ENCODE measurements at places on chromosomes 16 and 17.

GRCh38 chr16:27455700-27456099, 53.7 kb downstream of the IL21R start:
- no peak for DNase-seq

DNA sequence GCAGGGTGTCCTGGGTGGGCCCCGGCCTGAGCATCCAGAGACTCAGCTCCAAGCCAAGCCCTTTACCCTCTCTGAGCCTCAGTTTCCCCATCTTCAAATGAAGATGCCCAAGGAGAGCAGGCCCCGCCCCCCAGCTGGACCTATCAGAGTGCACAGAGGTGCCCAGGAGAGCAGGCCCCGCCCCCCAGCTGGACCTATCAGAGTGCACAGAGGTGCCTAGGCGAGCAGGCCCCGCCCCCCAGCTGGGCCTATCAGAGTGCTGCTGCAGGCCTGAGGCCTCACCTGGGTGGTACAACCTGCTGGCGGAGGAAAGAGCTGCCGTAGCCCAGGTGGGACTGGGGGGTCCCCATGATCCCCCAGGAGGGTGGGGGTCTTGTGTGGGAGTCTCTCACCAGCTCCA, 3.4 kb upstream of the SSTR5 start:
- DNase-seq: no peak

DNA sequence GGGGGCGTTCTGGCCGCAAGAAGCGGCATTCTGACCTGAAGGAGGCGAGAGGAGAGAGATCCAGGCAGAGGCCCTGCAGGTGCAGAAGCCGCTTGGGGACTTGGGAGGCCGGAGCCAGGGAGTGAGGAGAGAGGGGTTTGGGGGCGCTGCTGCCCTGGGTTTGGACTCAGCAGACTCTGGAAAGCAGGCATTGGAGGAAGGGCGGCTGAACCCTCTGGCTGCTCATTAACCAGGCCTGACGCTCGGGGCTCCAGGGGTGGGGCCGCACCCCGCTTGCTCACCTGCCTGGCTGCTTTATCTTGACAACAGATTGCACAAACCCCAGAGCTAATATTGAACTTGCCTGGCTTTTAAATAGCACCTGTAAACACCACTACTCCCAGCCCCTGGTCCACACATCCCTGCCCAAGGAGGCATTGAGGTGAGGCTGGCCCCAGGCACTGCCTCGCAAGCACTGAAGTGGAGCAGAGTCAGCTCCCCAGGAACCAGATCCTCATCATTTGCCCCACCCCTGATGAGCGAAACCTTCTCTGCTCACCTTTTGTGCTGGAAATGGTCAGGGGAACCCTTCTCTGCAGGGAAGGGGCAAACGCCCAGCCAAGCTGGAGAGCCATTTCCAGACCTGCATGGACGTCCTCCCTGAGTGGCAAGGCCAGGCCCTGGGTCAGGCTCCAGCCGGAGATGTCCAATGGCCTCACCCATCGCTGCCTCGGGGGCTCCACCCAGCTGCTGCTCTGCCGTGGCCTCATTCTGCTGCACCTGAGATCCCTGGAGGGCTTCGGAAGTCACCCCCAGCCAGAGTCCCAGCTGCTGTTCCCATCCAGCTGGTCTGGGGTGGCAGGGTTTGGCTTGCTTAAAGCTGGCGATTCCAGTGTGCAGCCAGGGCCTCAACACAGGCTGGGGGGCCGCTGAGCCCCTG, 190.2 kb upstream of the GSE1 start:
- DNase-seq: peak; percentile 19

GRCh38 chr17:35068249-35068648, 4.7 kb upstream of the RFFL start:
- DNase-seq: no peak

- peak; percentile 34 for DNase-seq
These were observed 294.5 kb downstream of the SNX29 start for GRCh38 chr16:12271006-12271405.

- no peak for DNase-seq
These were observed 5.8 kb upstream of the RPRML start for GRCh38 chr17:46984892-46985291.

DNA sequence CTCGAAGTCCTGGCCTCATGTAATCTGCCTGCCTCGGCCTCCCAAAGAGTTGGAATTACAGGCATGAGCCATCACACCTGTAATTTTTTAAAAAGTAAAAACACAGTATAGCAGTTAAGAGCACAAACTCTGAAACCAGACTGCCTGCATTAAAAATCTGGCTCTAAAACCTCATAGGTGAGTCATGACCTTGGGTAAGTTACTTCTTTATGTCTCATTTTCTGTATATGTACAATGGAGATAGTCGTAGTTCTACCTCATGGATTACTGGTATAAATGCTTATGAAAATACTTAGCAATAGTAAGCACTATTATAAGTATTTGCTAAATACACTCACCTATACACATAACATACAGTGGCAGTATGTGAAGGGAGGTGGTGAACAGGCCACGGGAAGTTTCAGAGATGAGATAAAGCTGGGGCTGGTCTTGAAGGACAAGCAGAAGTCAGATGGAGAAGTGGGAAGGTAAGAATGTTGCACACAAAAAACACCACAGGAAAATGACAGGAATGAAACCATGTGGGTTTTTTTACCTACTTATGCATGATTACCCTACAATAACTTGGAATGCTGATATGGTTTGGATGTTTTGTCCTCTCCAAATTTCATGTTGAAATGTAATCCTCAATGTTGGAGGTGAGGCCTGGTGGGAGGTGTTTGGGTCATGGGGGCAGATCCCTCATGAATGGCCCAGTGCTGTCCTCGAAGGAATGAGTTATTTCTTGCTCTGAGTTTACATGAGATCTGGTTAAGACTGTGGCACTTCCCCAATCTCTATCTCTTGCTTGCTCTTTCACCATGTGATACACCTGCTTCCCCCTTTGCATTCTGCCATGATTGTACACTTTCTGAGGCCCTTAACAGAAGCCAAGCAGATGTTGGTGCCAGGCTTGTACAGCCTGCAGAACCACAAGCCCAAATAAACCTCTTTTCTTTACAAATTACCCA, 33.9 kb downstream of the ZNF652 start:
- DNase-seq: no peak

GRCh38 chr16:73086108-73086507, 38.2 kb upstream of the ZFHX3 start:
- no peak for DNase-seq

DNA sequence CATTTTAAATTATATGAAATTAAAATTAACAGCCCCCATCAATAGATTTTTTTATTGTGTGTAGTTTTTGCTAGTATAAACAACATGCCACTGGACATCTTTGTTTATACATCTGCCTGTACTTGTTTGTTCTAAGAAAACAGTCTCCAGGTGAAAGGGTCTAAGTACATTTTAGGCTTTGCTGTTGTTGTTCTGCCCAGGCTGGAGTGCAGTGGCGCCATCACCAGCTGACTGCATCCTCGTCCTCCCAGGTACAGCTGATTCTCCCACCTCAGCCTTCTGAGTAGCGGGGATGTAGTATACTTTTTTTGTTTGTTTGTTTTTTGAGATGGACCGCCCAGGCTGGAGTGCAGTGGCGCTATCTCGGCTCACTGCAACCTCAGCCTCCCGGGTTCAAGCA, 25.5 kb downstream of the C17orf58 start:
- no peak for DNase-seq

DNA sequence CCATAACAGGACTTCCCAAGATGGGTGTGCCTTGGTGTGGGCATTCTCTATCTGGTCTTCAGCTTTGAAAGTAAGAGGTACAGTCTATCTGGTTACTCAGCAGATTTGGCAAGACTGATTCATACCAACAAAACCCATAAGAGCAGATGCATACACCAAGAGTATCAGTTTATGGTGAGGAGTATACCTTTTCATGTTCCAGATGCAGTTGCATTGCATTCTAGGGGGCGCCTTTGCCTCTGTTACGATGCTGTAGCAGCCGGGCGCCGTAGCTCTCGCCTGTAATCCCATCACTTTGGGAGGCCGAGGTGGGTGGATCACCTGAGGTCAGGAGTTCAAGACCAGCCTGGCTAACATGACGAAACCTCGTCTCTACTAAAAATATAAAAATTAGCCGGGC, 31.1 kb upstream of the CARMIL2 start:
- DNase-seq: peak; percentile 7

- DNase-seq: no peak
These were observed 29.1 kb downstream of the EFCAB13 start for GRCh38 chr17:47352848-47353247.

GRCh38 chr17:27868565-27868964, 24.6 kb downstream of the LYRM9 start:
- no peak for DNase-seq

DNA sequence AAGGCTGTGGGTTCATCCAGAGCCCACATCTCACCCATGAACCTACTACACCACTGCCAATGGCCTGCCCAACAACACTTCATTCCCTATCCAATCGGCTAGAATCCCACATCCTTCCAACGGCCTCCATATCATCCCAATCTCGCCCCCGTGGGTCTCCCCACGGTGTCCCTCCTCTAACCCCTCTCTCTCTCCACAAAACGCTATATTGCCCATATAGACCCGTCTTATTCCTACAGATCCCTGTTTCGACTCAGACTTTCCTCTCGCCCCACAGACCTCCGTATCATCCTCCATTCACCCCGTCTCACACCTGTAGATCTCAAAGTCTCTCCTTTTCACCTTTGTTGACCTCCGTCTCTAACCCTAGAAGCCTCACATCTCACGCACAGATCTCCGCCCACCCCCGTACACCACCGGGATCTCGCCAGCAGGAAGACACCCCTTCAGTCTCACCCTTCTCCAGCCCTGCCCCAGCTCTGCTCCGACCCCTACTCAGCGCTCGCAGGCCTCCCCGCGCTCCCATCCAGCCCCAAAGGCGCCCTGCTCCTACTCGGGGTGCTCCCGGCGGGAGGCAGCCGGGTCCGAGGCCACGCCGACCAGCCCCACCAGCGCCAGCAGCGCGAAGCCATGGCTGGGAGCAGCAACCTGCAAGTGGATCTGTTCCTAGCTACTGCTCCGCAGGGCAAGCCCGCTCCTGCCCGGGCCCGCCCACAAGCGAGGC, at the start of gene FDXR:
FDXR (minus strand) TSS at position 682 of the 724 bp plus-strand sequence; CDS start at position 632, 50 bp downstream.
- no peak for DNase-seq

GRCh38 chr17:80943346-80944145, 48.1 kb upstream of the CHMP6 start:
- DNase-seq: no peak

GRCh38 chr16:48126801-48127644, 28.8 kb downstream of the ABCC12 start:
- DNase-seq: no peak

- no peak for DNase-seq
These were observed 2.0 kb downstream of the P2RX1 start for GRCh38 chr17:3914312-3914670.

DNA sequence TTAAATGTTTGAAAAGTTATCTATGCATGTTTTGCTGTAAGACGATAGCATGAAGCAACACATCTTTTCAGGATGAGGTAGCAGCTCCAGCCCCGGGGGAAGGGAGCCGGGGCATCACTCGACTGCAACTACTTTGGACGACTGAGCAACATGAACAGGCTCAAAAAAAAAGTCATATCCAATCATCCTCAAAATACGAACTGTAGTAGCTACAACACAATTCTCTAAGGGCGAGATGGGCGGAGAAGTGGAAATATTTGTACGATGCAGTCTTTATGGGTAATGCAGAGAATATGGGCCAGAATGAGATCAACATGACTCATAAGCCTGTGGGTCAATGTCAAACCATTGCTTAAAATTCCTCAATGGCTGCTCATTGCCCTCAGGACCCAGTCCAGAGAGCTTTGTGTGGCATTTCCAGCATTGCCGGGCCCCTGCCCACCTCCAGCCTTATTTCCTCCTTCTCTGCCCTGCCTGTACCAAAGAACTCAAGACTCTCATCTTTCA, 17.7 kb upstream of the SMURF2 start:
- DNase-seq: no peak

DNA sequence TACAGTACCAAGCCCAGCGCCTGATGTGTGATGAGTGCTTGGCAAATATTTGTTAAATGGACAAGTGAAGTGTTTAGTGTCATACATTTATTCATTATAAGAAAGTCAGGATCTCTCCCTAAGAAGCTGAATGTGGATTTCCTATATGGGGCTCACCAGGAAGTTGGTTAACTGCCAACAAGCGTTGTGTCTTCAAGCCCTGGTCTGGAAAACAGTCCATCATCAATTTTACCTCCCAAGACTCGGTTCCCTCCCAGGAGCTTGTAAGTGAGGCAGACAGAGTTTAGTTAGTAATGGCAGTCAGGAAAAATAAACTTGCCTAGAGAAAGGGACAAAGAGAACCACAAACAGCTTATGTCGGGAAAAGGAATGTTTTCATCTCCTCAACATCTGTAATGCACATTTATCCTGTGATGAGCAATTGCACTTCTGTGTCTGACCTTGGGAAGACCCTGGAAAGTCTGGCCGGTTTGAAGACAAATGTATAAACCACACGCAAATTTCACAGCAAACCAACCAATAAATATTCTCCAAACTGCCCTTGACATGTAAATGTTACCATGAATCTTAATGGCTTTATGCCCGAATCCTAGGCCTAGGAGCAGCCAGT, 28.3 kb downstream of the C16orf95 start:
- DNase-seq: no peak

DNA sequence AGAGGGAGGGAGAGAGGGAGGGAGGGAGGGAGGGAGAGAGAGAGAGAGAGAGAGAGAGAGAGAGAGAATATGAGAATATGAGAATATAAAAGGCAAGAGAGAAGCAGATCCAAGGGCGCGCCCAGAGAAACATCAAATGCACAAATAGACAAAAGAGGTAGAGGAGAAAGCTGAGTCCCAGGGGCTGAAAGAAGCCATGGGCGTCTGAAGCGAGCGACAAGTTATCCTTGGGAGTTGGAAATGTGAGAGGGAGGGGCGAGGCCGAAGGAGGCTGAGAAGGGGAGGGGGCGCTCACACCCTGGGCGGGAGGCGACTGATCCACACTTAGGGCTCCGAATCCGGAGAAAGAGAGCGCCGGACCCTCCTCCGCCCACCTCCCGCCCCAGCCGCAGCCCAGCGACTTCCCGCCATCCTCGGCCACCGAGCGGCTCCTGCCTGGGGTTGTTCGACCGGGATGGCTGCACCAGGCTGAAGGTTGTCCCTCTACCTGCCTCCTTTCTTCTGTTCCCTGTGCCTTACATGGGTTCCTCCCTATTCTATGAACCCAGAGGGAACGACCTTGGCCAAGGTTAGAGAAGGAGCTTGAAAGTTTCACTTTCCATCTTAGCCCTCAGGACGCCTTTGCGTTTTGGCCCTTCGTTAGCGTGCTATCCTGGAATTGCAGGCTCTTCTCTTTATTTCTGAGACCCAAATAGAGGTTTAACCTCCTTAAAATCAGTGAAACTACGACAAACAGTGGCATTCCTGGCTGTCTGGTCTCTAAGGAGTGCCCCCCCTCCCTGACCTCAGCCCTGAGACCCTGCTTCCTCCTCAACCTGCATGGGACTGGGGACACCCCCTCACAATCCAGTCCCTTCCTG, 21.2 kb upstream of the HOXB9 start:
- peak; percentile 78 for DNase-seq

GRCh38 chr16:24409045-24409444, 130.3 kb upstream of the RBBP6 start:
- no peak for DNase-seq

DNA sequence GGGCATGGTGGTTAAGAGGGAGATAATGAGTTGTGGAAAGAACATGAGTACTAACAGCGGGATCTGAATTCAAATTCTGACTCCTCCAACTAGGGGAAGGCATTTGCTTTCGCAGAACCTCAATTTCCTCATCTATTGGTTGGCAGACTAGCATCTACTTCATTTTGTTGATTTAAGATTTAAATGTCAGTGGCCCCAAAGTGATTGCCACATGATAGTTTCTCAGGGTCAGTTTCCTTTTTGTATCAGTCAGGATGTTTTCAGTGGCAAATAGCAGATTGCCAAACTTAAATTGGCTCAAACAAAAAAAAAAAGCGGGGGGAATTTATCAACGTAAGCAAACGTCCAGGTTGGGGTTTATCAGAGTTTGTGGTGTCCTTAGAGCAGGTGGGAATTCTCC, 25.1 kb upstream of the NOS2 start:
- no peak for DNase-seq

GRCh38 chr16:22813223-22813947, 577 bp upstream of the HS3ST2 start:
- DNase-seq: peak; percentile 95

Data from nephron progenitor cell (in vitro differentiated cells).